Activated CD8-positive, alpha-beta memory T cell treated with anti-CD3 and anti-CD28 coated beads for 1 hour (primary cell): ENCODE measurements at places on chromosomes 3 and 15.

- DNase-seq: no peak
These were observed 28.1 kb downstream of the CPNE4 start for GRCh38 chr3:132006605-132007204.

GRCh38 chr3:38235466-38235865 is 30.1 kb upstream of the SLC22A13 start:
- no peak for DNase-seq

DNA sequence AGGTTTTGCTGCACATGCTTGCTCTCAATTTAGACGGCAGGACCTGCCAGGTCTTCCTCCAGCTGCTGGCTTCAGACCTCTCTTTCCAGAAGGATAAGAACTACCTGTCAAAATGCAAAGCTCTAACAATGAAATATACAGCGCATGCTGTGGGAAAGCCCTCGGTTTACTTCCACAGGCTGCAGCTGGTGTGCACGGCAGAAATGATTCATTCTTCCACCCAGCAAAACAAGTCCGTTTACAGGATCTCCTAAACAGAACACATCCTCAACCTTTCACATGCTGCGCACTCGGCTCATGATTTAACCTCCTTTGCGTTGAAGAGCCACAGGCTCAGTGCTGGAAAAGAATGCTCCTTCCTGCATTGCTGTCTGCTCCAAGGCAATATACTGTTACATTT is 92.4 kb upstream of the WNT5A start:
- no peak for DNase-seq

GRCh38 chr3:72217570-72217969 is 432.6 kb upstream of the PROK2 start:
- DNase-seq: no peak

DNA sequence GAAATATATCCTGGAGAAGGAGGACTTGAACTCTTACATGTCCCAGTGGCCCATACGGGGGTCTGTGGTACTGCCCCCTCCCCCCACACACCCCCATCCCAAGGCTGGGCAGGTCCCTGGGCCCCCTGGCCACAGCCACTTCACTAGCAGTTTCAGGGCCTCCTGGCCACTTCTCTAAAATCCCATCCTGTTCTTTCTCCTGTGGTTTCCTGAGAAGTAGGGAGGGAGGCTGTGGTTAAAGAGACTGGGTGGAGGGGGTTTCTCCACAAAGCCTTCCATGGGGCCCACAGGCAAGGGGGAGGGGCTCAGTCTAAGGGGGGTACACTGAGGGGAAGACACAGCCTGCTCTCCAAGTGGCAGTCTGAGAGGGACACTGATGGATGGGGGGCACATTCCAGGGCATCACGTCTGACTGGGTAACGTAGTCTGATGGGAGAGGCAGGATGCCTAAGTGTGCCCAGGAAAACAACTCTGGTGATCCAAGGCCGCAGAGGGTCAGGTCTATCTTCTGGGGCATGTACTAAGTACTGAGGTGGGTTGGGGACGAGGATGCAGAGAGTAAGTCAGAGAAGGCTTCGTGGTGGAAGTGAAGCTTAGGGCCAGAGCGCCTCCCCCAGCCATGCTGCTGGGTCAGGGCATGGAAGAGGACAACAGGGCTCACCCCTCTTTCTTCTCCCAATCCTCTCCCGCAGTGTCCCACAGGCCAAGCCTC is 48.0 kb upstream of the C15orf39 start:
- DNase-seq: no peak

DNA sequence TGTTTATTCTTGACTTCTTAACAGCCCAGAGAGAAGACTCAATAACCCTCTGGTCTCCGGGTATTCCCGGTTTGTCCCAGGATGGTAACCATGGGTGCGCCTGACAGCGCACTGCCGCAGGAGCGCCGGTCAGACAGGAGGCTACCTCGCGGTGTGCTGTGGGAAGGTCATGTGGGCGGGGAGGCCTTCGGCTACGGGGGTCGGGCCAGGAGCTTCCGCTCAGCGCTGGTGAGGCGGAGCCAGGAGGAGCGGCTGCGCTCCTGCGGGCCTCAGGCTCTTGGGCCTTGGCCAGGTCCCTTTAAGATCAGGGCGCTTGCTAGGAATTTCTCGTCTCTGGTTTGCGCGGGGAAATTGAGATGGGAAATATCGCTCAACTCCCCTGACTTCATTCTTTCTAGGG is 182.3 kb upstream of the NDN start:
- no peak for DNase-seq

GRCh38 chr3:6362406-6362805 is 498.5 kb upstream of the GRM7 start:
- no peak for DNase-seq

DNA sequence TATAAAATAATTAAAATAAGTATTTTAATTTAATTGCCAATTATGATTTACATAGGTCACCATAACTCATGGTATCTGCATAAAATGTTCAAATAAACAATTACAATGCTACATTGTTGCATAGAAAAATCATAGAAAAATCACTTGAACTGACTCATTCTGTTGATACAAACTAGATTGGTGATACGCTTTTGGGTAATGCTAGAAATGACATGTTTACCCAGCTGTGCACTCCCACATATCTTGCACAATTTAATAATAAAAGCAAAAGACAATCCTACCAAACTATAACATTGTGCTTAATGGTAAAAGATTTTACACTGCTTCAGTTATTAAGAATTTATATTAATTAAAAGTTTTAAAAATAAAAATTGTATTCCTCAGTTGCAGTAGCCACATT is 45.8 kb upstream of the FBXL22 start:
- no peak for DNase-seq
